EH (cell line): ENCODE measurements at places on chromosomes 2 and 18.

GRCh38 chr2:237547841-237548416 is 18.4 kb upstream of the PRLH start:
- no peak for DNase-seq

GRCh38 chr2:160168878-160169277 is 31.2 kb downstream of the ITGB6 start:
- DNase-seq = no peak

DNA sequence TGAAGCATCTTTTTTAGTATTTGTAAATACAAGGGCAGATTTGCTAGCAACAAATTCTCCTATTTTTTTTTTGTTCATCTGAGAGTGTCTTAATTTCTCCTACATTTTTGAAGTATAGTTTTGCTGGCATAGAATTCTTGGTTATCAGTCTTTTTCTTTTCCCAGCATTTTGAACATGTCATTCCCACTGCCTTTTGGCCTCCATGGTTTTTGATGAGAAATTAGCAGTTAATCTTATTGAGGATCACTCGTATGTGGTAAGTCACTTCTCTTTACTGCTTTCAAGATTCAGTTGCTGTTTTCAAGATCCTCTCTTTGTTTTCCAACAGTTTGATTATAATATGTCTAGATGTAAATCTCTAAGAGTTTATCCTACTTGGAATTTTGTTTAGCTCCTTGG is 16.9 kb upstream of the RNF149 start:
- DNase-seq = no peak

- no peak for DNase-seq
These were observed 317.3 kb downstream of the CELF4 start for GRCh38 chr18:37248281-37248680.

- DNase-seq = no peak
These were observed 399.8 kb downstream of the ADCYAP1 start for GRCh38 chr18:1304392-1304992.

GRCh38 chr18:58360324-58360723 is 268.6 kb downstream of the ALPK2 start:
- DNase-seq = peak; percentile 37

- no peak for DNase-seq
These were observed 69.0 kb downstream of the GORASP2 start for GRCh38 chr2:170997893-170998597.

DNA sequence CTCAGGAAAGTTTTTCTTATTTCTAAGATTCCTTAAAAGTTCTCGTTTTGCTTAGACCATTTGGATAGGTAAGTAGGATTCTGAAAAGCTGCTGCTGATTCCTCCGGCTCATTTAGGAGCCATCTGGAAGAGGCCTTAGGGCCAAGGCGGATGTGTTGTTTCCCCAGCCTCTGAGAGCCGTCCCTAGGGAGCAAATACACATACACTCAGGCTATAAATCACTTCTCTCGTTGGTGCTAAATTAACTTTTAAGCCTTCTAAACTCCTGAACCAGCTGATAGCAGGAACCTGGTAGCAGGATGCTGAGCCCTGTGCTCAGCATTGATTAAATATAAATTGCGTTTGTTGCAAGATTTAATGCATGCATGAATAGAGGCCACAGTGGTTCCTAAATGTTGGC is 109.8 kb downstream of the ADCYAP1 start:
- DNase-seq = peak; percentile 19

DNA sequence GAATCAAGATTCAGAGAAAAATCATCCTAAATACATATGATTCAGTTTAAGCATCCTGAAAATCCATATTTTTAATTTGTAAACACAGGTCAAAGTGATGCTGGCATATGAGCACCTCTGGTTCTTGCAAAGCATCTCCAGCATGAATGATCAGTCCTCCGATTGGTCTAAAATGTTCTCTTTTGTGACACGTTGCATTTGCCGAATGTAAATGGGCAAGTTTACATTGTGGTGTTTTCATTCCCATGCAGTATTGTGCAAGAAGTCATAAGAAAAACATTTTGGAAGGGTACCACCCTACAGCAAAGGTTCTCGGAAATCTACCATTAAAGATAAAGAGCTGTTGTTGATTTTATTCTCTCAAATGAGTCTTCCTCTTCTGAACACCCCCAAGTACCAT is 108.0 kb upstream of the UNC80 start:
- DNase-seq = no peak

GRCh38 chr2:33419581-33420200 is 56.8 kb upstream of the RASGRP3 start:
- no peak for DNase-seq

- peak; percentile 84 for DNase-seq
These were observed 22.3 kb upstream of the VPS4B start for GRCh38 chr18:63444580-63444979.

GRCh38 chr18:6449213-6449612 is 34.5 kb upstream of the L3MBTL4 start:
- DNase-seq = no peak

- peak; percentile 59 for DNase-seq
These were observed 267.8 kb upstream of the TRIB2 start for GRCh38 chr2:12448846-12449505.

GRCh38 chr2:119266091-119266589 is 42.5 kb downstream of the STEAP3 start:
- no peak for DNase-seq

DNA sequence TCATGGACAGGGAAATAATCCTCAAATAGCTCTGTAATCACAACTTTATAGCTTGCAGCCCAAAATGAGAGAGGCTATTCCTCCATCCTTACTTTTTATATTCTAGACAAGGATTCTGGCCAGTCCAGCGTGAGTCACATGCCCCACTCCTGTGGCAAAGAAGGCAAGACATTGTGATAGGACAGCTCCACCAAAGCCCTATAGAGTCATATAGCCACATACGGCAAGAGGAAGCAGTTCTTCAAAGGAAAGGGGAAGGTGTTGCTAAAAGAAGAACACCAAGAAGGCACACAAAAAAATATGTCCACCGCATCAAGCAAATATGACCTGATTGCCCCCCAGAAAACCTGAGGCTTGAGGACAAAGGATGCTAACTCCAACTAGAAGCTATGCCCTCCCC is 3.4 kb upstream of the GFPT1 start:
- no peak for DNase-seq

- peak; percentile 24 for DNase-seq
These were observed 2.3 kb downstream of the WNT10A start for GRCh38 chr2:218882866-218883366.

GRCh38 chr2:157420771-157421323 is 23.0 kb downstream of the CYTIP start:
- peak; percentile 24 for DNase-seq

GRCh38 chr18:56306797-56307196 is 331.6 kb downstream of the TXNL1 start:
- no peak for DNase-seq

GRCh38 chr2:113686537-113686936 is 59.5 kb downstream of the RABL2A start:
- DNase-seq = peak; percentile 12

GRCh38 chr2:171247741-171248662 is 87.3 kb upstream of the TLK1 start:
- no peak for DNase-seq

GRCh38 chr2:227415538-227416424 is 28.0 kb upstream of the SCYGR1 start:
- DNase-seq = peak; percentile 73

DNA sequence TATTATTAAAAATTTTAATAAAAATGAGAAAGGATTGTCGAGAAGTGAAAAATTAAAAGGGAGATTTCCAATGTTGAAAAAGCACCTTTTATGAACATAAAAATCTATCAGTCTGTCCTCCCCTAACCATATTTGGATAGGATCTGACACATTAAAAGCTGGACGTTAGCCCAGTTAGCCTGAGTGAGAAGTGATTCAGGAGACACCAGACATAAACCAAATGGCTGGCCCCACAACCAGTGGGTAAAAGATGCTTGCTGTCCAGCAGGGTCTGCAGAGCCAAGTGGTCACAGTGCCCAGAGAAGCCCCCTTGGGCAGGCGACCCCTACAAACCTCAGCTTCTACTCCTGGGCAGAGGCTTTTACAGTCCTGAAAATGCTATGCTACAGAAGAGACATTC is 253.8 kb upstream of the LYPD1 start:
- DNase-seq = peak; percentile 79
